ENCODE measurements at places on chromosomes 7 and 10.

DNA sequence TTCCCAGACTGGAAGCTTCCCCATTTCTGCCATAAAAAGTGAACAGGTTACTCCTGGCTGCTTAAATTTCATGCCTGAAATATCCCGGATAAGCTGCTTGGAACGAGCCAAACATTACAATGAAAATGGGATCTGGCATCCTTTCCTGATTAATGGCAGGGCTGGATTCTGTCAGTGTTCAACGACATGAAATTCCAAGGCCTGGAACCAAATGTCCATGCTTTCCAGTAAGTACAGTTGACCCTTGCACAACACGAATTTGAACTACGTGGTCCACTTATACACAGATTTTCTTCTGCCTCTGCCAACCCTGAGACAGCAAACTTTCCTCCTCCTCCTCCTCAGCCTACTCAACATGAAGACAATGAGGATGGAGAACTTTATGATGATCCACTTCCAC, 65.4 kb downstream of the SGMS1 start:
- no peak for DNase-seq

DNA sequence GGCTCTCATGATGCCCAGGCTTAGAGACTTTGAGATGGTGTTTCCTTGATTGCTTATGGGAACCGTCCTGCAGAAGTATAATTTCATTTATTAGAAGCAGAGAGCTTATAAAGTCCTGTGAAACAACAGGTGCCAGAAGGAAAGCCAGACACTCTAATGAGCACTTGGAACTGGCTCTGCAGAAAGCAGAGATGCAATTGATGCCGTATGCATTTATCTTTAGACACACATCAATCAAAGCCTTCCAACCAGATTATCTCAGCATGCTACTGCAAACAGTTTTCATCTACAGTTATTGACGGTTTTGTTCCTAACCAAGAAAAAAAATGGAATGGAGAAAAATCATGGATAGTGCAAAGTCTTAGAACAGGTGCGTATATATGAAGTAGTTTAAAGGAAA, 371.7 kb upstream of the PRKCQ start:
- DNase-seq = no peak

DNA sequence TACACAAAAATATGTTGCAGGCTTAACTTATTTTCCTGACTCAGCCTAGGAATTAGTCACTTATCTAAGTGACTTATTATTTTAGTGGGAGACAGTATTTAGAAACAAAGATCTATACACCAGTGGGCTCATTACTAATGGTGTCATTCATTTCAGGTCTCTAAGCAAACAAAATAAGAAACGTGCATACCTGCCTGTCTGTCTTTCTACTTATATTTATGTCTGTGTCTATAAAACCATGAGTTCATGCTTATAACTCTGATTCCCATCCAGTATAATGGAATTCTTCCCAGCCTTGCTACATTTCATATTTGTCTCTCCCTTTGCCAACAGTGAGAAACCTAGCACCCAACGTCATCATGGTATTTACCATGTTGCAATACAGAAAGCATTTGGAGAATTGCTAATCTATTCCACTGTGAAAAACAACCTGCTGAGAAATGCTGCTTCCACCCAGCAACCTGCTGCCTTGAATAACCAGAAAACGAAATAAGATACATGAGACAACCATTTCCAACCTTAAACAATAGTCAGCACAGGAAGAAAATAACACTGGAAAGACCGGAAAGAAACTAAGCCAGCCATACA, 501.0 kb downstream of the GLRX3 start:
- no peak for DNase-seq

DNA sequence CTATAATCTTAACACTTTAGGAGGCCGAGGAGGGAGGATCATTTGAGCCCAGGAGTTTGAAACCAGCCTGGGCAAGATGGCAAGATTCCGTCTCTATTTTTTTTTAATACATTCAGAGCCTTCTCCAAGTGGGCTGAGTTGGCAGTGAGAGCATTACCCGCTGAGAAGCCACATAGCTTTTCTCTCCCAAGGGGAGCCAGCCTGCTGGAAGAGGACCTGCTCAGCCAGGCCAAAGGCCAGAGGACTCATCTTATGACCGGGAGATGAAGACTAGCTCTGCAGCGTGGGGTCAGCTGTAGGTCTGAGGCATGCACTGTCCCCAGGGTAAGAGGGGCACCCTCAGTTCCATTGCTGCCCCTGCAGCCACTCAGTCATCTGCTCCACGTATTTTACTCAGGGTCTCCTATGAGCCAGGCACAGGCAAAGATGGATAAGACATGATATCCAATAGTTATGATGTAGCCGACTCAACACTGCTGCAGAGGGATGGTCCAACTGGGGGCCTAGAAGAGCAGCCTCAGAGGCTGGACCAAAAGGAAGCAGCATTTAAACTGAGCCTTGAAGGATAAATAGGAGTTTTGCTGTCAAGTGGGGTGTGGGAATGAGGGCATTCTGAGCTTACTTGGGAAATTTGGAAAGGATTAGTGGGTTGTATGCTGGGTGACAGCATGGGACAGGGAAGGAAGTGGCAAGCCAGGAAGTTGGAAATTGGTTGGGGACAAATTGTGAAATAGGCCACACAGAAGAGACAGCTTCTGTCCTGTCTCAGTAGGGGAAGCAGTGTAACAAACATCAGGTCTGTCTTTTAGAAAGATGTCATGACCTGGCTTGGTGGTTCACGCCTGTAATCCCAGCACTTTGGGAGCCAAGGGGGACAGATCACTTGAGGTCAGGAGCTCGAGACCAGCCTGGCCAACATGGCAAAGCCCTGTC, 1.6 kb upstream of the MARVELD1 start:
- no peak for DNase-seq

All from activated CD8-positive, alpha-beta memory T cell treated with anti-CD3 and anti-CD28 coated beads for 1 hour (primary cell).